Camera-type eye (tissue), 1 donor: ENCODE measurements at places on chromosomes 5 and 9. TPM values are rescaled to one million over a fixed set of nuclear protein-coding genes. Genes with fewer than 3 reads are reported as not detected.

APBB3 gene
- total RNA-seq: 50.0 TPM

SPINK4 gene
- total RNA-seq: not detected

TAF11L5 gene
- total RNA-seq: not detected

DNM1 gene
- total RNA-seq: 135 TPM

TMEFF1 gene
- total RNA-seq: 29.2 TPM

SPARC gene
- total RNA-seq: 2,277 TPM

CCL28 gene
- total RNA-seq: 13.4 TPM

SLC4A9 gene
- not detected for total RNA-seq

GBGT1 gene
- total RNA-seq: 10.4 TPM

IL33 gene
- total RNA-seq: 25.2 TPM

ACOT12 gene
- not detected for total RNA-seq

RABL6 gene
- total RNA-seq: 38.6 TPM

CARD9 gene
- 7.9 TPM for total RNA-seq

PCDHGC3 gene
- total RNA-seq: 79.3 TPM

SLCO6A1 gene
- total RNA-seq: not detected

SOWAHA gene
- 2.3 TPM for total RNA-seq

ZNF346 gene
- 41.1 TPM for total RNA-seq

RAB3C gene
- 14.0 TPM for total RNA-seq

DRD1 gene
- 6.8 TPM for total RNA-seq

GPR150 gene
- not detected for total RNA-seq

TMEM174 gene
- not detected for total RNA-seq

EIF4E1B gene
- total RNA-seq: 0.55 TPM

IFNA21 gene
- not detected for total RNA-seq

CNTRL gene
- 38.8 TPM for total RNA-seq

ITK gene
- 0.44 TPM for total RNA-seq

TXNDC8 gene
- not detected for total RNA-seq
